ENCODE measurements at places on chromosomes 4 and X.

- DNase-seq: no peak
These were observed 108.0 kb downstream of the ITM2A start for GRCh38 chrX:79259073-79259689.

DNA sequence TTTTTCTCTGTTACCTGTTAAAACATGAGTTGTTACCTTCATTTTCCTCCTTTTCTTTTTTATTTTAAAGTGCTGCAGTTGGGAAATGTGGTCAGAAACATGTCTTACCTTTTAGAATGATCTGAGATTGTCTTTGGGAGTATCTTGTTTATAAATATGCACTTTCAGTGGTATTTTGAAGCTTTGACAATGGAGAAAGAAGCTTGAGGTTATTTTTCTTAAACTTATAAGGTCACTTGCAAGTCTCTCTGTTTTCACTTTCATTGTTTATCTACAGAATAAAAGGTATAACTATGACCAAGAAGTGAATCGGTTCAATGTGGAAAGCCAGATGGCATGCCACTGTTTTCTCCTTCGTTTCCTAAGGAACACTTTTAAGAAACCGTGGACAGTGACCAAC, 167.5 kb upstream of the SLC7A11 start:
- DNase-seq: no peak

- DNase-seq: peak; percentile 84
These were observed 32.5 kb downstream of the DLG3 start for GRCh38 chrX:70476934-70477733.

- no peak for DNase-seq
These were observed 1049.8 kb upstream of the POU3F4 start for GRCh38 chrX:82458207-82458754.

GRCh38 chrX:71128915-71129765, 10.7 kb downstream of the MED12 start:
- peak; percentile 52 for DNase-seq

GRCh38 chrX:101081231-101081630, 2.6 kb downstream of the TMEM35A start:
- DNase-seq: no peak

- DNase-seq: no peak
These were observed 5.7 kb downstream of the ELK1 start for GRCh38 chrX:47644557-47645091.

GRCh38 chr4:168621806-168622589, 125.1 kb downstream of the PALLD start:
- peak; percentile 73 for DNase-seq

GRCh38 chr4:112910109-112910736, 139.2 kb upstream of the ANK2 start:
- DNase-seq: peak; percentile 5

DNA sequence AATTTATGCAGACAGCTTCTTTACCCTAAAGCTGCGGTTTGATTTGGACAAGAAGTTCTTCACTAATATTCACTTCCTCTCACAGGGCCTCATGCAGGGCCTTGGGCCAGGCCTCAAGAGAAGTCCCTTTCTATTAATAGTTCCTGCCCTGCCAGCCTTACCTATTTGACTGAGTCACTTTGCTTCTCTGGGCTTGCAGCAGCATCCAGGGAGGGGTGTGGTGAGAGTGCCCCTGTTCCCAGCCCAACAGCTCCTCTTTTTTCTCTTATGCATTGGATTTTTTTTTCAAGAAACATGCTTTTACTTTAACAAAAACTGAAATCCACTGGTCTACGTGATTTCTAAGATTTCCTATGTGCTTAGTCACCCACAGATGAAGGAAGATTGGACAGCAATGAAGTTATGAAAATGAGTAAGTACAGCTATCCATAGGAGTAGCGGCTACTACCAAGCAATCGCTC, 26.7 kb downstream of the FAM156B start:
- DNase-seq: peak; percentile 54

DNA sequence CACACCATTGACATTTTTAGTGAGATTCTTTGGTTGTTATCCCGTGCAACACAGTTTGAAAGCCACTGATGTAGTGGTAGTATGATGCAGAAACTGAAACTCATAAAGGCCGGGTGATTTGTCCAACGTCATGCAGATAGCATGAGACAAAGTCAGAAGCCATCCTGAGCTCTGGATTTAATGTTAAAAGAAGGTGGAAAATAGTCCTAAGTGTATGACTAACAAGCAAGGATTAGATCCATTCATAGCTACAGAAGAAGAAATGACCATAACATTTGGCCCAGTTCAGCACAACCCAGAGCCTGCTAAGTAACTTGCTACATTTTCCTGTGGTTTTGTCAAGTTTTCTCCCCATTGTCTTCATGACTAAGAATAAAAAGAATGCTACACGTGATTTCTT, 142.4 kb downstream of the AMELX start:
- DNase-seq: no peak

- DNase-seq: no peak
These were observed 21.9 kb downstream of the AP1AR start for GRCh38 chr4:112253382-112254000.

- no peak for DNase-seq
These were observed 64.8 kb downstream of the TMEM131L start for GRCh38 chr4:153531000-153531358.

GRCh38 chrX:119008110-119008744, 33.8 kb downstream of the LONRF3 start:
- DNase-seq: peak; percentile 39

DNA sequence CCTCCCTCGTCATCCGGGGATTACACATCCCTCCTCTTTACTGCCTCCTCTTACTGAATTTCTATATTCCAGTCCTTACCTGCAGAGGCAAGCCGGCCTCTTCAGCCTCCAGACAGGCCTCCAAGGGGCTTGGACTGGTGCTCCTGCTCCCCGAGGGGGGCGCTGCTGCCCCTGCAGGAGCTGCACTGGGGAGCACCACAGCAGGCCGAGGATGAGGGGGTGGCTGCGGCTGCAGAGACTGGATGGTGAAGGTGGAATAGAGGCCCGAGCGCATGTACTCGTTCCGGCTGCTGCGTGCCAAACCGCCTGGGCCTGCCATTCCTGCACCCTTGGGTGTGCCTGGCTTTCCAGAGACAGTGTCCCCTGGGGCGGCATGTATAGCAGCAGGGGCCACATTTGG, 9.1 kb upstream of the CFP start:
- no peak for DNase-seq

DNA sequence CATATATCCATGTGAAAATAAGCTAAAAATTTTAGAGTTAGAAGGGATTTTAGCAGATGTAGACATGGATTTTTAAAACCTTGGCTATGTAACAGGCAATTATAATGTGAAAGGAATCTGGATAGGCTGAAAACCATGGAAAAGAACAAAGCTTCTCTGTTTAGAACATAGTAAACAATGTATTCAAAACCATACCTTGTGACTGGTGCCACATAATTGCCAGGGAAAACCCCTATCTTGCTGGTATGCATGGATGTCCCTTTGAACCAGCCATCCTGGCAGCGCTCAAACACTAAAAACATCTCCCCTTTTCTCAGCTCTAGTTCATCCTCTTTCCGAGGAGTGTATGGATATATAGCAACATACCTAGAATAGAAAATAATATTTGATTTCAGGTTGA, 110.6 kb upstream of the CBR4 start:
- no peak for DNase-seq

DNA sequence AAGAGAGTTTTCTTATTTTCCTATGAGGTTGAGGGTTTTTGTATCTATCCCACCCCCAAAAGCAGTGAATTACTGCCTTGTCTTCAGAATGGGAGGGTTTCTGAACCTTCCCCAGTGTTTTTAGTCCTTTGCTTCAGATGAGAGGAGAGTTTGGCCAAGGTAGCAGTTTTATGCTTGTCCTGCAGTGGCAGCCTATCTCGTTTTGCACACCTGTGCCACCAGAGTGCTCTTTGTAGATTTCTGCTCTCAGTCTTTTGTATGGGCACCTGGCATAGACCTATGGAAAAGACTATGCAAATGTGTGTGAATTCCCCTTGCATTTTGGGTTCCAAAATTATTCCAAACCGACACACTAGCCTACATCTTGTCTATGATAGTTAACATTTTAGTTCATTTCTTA, 5.8 kb downstream of the TBC1D19 start:
- peak; percentile 20 for DNase-seq

DNA sequence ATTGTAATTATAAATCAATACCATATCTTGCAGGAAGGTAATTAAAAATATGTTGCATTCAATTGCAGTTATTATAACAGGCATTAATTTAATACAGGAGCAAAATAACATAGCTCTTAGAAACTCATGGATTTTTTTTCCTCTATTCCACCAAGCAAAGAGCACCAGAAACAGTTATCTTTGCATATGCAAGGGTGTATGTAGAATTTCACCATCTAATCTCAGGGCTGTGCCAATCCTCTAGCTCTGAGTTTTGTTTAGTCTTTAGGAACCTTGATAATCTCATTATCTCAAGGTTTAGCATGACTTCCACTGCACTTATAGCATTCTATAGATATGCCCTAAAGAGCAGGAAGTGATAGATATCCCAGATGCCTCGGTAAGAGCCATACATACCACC, 197.5 kb downstream of the VEGFC start:
- no peak for DNase-seq

- peak; percentile 41 for DNase-seq
These were observed 113.2 kb downstream of the IL1RAPL2 start for GRCh38 chrX:104679175-104679574.

DNA sequence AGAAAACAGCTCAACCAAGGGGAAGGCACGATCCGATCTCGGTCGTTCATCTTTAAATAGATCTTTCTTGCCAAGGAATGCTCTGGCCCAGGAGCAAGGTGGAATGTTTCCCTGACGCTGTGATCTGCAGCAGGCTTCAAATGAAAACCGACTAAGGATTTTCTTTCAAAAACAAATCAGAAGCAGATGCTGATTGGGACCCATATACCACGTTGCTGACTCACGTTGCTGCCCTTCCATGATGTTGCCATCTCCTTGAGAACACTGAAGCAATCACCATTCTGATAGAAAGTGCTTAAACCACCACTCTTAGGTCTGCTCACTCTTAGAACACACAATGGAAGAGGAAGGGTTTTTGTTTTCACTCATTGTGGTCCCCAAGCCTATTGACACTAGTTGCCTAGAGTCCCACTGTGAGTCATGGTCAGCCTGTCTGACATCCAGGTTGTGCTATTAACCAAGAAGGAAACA, 26.1 kb downstream of the LAMTOR3 start:
- peak; percentile 77 for DNase-seq

- DNase-seq: no peak
These were observed 71.1 kb downstream of the NYX start for GRCh38 chrX:41518127-41518840.

DNA sequence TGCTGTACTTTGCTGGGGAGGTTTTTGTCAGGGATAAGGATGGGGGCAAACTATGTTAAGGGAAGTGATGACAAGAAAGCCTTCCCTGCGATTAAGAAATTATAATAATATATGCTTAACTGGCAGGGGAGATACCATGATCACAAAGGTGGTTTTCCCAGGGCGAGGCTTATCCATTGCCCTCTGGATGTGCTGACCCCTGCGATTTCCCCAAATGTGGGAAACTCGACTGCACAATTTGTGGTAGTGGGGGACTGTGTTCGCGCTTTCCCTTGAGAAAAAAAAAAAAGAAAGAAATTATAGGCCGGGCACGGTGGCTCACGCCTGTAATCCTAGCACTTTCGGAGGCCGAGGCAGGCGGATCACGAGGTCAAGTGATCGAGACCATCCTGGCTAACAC, 24.5 kb downstream of the SLC25A43 start:
- no peak for DNase-seq

GRCh38 chrX:135302269-135302873, 6.9 kb upstream of the ETDC start:
- no peak for DNase-seq

GRCh38 chr4:110737931-110738330, 115.1 kb upstream of the PITX2 start:
- DNase-seq: peak; percentile 52

DNA sequence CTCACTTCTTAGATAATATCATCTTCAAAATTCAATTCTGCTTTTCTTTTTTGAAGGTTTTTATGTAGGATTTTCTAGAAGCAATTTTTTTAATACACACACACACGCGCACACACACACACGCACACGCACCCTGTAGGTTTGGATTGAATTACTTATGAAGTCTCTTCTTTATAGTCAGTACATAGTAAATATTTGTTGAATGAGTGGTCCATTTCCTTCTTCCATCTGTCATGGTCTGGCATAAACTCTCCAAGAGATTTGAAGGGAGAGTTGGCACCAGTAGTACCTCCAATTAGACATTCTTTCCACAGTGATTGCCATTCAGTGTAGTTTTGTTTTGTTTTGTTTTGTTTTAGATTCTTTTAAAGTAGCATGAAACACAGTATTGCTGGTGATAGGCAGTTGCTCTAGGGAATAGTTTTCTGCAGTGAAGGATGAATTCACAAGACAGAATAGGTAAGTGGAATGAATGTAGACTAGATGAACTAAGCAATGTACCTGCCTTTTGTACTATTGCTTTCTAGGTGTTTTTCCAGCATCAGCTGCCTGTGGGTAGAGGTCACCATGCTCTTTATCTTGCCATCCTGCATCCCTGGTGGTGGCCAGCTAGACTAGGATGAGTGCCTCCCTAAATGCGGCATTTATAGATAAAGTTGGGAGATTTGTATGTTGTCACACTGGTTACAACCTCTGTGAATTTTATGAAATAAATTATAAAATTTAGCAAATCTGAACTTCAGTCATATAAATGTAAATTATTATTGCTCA, 20.5 kb downstream of the PDLIM5 start:
- peak; percentile 58 for DNase-seq

- DNase-seq: no peak
These were observed 122.1 kb downstream of the REELD1 start for GRCh38 chr4:146336410-146336807.

- no peak for DNase-seq
These were observed 871.2 kb upstream of the TENM3 start for GRCh38 chr4:181372014-181372413.

GRCh38 chr4:186660403-186660802, 63.3 kb downstream of the FAT1 start:
- no peak for DNase-seq

DNA sequence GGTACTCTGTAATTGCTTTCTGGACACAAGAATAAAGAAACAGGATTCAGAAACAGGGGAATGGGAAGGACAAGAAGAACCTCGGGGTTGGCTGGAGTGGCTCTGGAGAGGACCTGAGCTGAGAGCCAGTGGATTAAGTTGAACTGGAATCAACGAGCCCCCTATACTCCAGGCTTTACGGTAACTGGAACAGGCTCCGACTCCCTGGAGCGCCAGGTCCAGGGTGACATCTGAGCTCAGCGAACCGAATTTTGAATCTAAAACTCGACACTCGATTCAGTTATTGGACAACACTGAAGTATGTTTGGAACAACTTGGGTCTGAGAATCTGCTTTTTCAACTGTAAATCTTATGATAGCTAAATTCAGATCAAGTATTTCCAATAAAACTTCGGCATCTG, 23.9 kb downstream of the HMX1 start:
- DNase-seq: no peak

- DNase-seq: peak; percentile 48
These were observed 578 bp downstream of the CHIC2 start for GRCh38 chr4:54063737-54064316.
